ENCODE measurements at places on chromosomes 5 and 9.

DNA sequence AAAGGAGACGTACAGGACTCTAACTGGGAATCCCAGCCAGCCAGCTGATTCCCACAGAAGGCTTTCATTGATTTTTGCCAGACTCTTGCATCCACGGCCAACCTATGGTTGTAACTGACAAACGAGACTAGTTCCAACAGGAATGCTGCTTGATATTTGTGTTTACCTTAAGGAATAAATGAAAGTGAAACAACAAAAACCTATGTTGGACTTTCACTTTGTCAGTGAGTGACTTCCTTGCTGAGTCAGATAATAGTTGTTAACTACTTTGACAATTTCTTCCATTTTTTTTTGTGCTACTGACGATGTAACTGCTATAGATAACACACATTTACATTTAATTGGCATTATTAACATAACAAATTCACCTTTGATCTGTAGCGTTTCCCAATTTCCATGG is 63.4 kb upstream of the LRRTM2 start:
- DNase-seq: no peak

DNA sequence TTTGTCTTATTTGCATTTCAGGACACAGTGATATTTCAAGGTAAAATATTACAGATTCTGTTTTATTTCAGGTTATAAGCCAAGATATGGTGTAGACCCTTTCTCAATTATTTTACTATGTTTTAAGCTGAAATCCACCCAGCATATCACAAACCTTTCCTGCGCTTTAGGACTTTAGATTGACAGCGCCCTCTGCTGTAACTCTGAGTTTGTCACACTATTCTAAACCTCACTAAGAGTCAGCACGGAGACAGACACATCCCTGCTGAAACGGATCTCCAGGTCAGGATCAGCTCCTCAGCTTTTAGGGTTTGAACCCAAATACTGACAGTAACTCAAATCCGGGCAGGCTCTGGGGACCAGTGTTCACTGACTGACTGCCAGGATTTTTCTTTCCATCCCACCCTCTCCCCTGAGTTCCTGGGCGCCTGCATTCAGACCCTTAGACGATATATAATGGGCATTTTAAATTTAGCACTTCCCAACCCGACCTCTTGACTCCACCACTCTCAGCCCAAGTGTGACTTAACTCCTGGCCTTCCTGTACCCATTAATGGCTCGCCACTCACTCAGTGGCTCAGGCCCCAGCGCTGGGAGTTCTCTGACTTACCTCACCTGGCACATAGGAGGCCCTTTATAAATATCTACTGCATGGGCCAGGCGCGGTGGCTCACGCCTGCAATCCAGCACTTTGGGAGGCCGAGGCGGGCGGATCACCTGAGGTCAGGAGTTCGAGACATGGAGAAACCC is 33.5 kb downstream of the TLX3 start:
- peak; percentile 64 for DNase-seq

DNA sequence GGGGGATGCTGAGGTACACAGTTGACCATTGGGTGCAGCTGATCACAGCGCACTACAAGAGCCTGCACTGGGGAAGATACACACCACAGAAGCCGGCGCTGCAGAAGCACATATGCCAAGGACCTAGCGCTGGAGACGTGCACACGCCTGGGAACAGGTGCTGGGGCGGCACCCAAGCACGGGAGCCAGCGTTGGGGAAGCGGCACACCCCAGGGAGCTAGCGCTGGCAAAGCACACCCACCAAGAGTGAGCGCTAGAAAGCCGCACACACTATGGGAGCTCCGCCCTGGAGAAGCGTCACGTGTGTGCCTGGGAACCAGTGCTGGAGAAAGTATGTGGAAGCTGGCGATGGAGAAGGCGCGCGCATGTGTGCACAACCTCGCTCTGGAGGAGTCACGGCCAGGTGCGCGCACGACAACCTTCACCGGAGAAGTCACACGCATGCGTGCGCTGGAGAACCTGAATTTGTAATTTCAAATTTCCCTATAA is 4.5 kb downstream of the FANCC start:
- peak; percentile 95 for DNase-seq

GRCh38 chr5:1410156-1411014 is 34.9 kb downstream of the SLC6A3 start:
- DNase-seq: no peak

DNA sequence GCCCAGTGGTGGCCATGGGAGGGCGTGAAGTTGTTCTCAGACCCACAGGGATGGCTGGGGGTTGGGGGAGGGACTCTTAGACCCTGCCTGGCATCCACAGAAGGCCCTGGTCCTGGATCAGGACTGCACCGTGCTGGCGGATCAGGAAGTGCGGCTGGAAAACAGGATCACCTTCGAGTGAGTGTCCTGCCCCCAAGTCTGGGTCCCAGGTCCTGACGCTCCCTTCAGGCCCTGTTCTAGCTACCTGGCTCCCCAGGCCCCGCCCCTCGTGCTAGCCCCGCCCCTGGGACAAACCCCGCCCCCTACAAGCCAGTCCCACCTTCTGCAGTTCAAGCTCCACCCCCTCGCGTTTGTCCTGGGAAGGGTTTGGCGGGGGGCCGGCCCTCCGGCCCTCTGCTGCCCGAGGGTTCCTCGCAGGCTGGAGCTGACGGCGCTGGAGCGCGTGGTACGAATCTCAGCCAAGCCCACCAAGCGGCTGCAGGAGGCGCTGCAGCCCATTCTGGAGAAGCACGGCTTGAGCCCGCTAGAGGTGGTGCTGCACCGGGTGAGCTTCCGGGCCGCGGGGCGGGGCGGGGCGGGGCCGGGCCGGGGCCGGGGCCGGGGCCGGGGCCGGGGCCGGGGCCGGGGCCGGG is 12.9 kb downstream of the RGS14 start:
- DNase-seq: no peak

- DNase-seq: no peak
Observed at GRCh38 chr5:82855893-82856550, 221.2 kb downstream of the TMEM167A start.

GRCh38 chr5:19125956-19126713 is 861.9 kb downstream of the CDH18 start:
- DNase-seq: no peak

GRCh38 chr9:95780121-95780520 is 95.4 kb upstream of the ERCC6L2 start:
- DNase-seq: no peak

DNA sequence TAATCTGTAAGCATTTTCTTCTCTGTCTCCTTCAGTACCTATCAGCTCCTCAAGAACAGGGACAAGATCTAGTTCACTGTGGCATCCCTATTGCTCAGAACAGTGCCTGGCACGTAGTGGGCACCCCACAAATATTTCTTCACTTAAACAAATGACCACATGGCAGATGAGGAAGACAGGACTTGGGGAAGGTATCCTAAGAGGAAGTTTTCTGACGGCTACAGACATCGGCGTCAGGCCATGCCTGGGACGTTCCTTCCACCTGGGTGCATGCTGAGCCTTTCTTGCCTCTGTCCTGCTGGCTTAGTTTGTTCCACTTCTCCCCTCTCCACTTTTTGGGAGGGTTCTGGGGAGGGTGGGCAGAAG is 60.2 kb downstream of the NEURL1B start:
- DNase-seq: no peak

DNA sequence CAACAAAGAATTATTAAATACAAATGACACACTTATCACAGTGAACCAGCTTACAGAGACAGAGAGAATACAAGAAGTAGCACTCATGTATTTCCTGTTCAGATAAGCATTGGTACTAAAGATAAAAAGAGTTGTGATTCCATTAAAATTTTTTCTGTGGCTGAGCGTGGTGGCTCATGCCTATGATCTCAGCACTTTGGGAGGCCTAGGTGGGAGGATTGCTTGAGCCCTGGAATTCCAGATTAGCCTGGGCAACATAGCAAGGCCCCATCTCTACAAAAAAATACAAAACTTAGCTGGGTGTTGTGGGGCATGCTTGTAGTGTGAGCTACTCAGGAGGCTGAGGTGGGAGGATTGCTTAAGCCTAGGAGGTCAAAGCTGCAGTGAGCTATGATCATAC is 32.9 kb downstream of the FCHO2 start:
- DNase-seq: no peak

- DNase-seq: no peak
Observed at GRCh38 chr9:135010586-135010860, 76.9 kb upstream of the OLFM1 start.

GRCh38 chr5:75214409-75214808 is 22.3 kb downstream of the ANKRD31 start:
- DNase-seq: no peak

DNA sequence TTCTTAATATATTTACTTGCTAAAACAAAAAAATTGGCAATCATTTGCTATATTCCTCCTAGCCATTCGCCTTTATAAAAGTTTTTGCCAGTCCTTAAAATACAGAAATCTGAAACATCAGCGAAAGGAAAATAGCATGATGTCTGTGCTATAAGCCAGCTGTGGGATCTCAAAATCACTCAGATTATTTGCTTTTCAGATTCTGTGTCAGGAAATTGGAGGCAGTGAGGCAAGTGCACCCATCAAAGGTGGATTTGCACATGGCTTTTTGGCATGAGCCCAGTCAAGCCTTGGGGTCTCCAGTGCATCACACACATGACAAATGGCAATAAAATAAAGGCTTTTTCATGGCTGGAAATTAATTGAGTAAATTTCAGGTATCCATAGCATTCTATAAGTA is 196.8 kb upstream of the DAPK1 start:
- DNase-seq: no peak

DNA sequence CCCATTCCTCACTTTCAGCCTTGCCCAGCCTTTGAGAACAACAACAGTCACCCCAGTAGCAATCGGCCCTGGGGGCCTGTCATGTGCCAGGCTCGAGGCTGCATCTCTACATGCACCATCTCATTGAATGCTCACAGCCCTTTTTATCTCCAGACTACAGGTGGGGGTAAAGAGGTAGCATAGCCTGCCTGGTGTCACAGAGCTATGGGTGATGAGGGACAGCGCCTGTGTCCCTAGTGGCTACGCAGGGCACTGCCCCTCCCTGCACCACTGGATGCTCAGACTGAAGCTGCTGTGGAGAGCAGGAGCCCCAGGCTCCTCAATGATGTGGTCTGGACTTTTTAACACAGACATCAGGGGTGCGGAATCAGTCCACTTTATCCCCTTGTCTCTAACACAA is 2.8 kb downstream of the CAMK2A start:
- no peak for DNase-seq

DNA sequence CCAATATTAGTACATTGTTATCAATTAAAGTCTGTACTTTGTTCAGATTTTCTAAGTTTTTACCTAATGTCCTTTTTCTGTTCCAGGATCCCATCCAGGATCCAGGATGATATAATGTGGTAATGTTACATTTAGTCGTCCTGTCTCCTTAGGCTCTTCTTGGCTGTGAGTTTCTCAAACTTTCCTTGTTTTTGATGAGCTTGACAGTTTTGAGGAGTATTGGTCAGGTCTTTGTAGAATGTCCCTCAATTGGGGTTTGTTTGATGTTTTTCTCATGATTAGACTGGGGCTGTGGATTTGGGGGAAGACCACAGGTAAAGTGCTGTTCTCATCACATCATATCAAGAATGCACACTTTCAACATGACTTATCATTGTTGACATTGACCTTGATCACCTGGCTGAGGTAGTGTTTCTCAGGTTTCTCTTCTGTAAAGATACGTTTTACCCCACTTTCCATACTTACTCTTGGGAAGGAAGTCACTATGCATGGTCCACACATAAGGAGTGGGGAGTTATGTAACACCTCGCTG is 9.6 kb downstream of the NDFIP1 start:
- no peak for DNase-seq

DNA sequence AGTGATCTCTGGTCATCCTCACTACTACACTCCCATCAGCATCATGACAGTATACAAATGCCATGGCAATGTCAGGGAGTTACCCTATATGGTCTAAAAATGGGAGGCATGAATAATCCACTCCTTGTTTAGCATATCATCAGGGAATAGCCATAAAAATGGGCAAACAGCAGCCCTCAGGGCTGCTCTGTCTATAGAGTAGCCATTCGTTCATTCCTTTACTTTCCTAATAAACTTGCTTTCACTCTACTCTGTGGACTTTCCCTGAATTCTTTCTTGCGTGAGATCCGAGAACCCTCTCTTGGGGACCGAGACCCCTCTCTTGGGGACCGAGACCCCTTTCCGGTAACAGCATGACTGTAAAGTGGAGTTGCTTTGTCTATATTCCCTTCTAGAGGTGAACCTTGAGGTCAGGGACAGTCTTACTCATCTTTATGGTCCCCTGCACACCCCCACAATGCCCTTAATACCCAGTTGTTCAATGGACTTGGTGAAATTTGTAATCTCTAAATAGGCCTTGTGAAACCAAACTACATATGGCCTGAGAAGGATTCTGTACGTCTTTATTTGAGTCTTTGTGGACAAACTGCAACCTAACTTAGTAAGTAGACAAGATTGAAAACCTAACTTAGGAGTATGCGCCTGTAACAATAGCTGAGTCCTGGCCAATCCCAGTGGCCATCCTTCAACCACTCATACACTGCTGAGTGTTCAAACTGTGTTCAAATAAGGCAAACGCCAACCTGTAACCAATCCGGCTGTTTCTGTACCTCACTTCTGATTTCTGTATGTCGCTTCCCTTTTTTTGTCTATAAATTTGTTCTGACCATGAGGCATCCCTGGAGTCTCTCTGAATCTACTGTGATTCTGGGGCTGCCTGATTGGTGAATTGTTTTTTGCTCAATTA is 32.3 kb upstream of the UBTD2 start:
- DNase-seq: no peak

- DNase-seq: no peak
Observed at GRCh38 chr9:117307701-117308100, 107.2 kb downstream of the ASTN2 start.

GRCh38 chr9:120481248-120481647 is 98.7 kb downstream of the CDK5RAP2 start:
- DNase-seq: no peak

DNA sequence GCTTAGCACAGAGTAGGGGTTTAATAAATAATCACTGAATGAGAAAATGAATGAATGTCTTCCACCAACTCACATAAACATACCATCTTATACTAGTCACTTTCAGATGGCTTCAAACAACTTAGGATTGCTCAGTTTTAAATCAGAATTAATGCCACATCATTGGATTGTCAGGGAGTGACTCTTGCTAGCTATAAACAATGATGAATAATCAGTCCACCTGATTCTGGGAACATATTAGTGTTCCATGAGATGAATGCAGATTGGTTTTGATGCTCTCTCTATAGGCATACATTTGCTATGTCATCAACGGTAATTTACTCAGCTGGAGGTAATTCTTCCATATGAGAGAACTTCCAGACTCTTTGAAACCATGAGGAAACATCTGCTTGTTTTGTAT is 97.4 kb downstream of the CDH9 start:
- DNase-seq: peak; percentile 11

DNA sequence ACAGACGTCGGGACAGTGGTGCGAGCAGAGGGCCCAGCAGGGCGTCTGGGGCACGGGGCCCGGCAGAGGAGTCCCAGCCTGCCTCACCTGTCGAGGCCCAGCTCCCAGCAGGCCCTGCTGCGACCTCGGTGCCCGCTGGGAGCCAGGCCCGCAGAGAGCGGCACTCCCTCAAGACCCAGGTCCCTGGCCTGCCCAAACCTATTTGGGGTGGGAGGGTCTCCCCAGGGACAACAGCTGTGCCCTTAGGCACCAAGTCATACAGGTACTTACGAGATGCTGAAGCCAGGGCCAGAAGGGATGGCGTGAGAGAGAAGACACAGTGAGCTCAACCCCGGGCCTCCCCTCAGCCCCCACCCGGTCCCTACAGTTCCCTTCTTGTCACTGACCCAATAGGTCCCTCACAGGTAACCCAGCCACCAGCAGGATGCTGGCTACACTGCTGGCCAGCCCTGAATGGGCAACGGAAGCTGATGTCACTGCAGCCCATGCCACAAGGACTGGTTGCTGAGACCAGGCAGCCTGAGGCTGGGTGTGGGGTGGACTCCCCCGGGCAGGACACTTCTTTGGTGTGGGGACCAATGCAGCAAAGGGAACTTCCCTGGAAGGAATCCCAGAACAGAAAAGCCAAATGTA is 3.7 kb downstream of the NSMF start:
- DNase-seq: no peak
